Calu3 (cell line): ENCODE measurements at places on chromosomes 7 and 10. TPM values are rescaled to one million over a fixed set of nuclear protein-coding genes. Genes with fewer than 3 reads are reported as not detected.

Gene FAM13C
- not detected in 2 replicates for total RNA-seq

- DNase-seq = no peak
- H3K36me3 ChIP-seq = no peaks in the 10 kb centered on the region
- H3K27ac ChIP-seq = peak overlapping the region; percentile 34
- no peaks in the 10 kb centered on the region for H3K27me3 ChIP-seq
- H3K4me1 ChIP-seq = no peaks in the 10 kb centered on the region
These were observed 179.8 kb upstream of the ASAH2 start for GRCh38 chr10:50431133-50431532.

GRCh38 chr7:108326938-108327337, 129.3 kb downstream of the NRCAM start:
- DNase-seq = no peak
- no peak overlapping the region for H3K4me3 ChIP-seq
- H3K4me1 ChIP-seq = peaks cover 10% of the 10 kb centered on the region

DNA sequence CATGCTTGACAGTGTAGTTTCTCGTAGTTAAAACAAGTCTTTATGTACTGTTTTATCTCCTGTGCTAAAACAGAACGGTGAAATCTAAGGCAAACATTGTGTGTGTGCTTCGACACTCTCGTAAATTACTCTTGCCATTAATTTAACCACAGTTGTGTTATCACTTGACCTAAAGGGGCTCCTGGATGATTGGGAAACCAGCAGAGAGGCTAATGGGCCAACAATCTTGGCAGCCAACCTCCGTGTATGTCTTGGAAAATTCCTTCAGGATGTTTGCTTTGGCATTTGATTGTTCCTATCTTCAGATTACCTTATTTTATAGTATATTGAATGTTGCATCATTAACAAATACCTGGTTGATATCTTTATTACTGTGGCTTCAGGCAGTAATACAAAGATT, 409.5 kb downstream of the SDK1 start:
- DNase-seq = no peak
- no peaks in the 10 kb centered on the region for H3K36me3 ChIP-seq
- H3K4me1 ChIP-seq = peaks cover 17% of the 10 kb centered on the region
- H3K27ac ChIP-seq = no peak overlapping the region
- H3K4me3 ChIP-seq = no peak overlapping the region

DNA sequence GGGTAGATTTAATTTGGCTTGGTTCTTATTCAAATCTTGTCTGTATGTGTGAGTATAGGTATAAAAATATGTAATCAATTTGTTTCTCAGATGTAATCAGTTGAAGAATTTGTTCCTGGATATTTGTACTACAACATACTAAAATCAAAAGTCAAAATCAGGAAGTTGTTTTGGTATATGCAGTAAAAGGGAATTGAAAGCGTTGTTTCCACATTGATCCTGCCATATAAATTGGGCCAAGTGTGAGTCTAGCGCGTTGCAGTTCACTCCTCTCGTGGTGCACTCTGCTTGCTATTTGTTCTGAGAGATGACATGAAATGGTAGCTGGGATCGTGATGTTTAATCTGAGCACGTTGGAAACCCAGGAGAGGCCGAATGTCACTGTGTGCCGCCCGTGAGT, 55.9 kb downstream of the SHH start:
- H3K4me3 ChIP-seq = no peak overlapping the region
- no peaks in the 10 kb centered on the region for H3K27me3 ChIP-seq
- DNase-seq = no peak
- H3K27ac ChIP-seq = no peak overlapping the region

GRCh38 chr7:114760477-114760876, 161.4 kb upstream of the MDFIC start:
- H3K4me3 ChIP-seq = no peak overlapping the region
- H3K4me1 ChIP-seq = peaks cover 20% of the 10 kb centered on the region
- no peak for DNase-seq
- no peaks in the 10 kb centered on the region for H3K27me3 ChIP-seq
- no peak overlapping the region for H3K27ac ChIP-seq
